ENCODE measurements at places on chromosomes 2 and 18.

GRCh38 chr2:33529771-33530481 is 53.5 kb downstream of the RASGRP3 start:
- DNase-seq = peak; percentile 81

DNA sequence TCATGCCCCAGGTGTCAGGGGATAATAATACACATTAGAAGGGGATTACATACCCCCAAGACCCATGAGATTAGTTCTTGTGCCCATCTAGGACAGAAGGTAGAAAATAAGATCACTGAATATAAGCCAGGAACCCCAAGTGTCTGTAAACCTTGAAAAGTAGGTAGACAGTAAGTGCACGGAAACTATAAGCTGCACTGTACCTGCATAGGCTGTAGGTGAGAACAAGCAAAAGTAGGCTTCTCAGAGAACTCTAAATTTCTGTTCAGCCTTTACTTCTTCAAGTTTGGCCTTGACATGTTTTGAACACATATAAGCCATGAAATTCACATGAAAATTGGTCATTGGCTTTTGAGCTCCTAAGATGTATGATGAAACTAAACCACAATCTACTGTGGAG is 113.0 kb upstream of the FSIP2 start:
- DNase-seq = no peak

DNA sequence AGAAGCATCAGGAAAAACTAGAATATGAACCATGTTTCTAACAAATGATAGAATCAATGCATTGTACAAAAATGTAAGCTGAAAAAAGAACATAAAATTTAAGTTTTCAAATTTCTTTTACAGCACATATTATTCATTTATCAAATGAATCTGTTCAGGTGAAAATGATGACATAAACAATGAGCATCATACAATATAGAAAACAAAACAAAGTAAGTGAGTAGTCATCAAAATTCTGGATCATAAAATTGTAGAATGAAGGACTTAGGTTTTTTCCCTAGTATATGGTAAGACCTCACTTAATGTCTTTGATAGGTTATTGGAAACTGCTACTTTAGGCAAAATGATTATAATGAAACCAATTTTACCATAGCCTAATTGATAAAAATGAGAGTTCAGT is 427.0 kb upstream of the KCNH7 start:
- no peak for DNase-seq

- no peak for DNase-seq
These were observed 40.2 kb upstream of the VRK2 start for GRCh38 chr2:58006256-58006951.

DNA sequence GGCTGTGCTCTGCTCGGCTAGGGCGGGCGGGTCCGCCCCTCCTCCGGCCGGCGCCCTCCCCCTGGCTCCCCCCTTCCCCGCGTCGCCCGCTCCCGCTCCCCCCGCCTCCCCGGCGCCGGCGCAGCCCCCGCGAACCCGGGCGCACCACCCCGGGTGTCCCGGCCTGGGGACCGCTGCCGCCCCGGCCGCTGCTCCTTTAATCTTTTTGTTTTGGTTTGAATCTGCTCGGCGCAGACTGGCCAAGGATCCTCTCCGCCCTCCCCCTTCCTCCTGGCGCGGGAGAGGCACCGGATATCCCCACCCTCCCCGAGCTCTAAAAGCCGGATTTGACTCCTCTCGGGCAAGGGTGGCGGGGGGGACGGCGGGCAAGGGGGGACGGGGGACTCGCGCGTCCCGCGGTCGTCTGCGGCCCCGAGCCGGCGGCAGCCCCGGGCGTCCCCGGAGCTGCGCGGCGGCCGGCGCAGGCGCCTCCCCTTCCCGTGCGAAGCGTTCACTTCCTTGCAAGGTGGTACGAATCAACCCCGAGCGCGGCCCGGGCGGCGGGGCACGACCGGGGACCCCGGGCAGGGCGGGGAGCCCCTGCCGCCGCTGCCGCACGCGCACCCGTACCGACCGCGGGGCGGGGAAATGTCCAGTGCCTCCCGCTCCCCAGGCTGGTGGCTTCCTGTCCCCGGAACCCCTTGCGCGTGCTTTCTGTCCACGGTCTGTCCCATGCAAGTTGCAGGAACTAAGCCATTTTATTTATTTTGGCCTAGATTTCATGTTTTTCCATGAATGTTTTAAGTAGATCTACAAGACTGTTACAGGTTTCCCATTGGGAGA is at the start of gene PTGR3:
Gene PTGR3, minus strand, starts transcription at position 11 of the 822 bp plus-strand sequence. CDS start 81 bp downstream, outside the sequence.
- DNase-seq = peak; percentile 86

Measured in kidney tubule cell (primary cell).